ENCODE measurements at places on chromosomes 4 and X. TPM values are rescaled to one million over a fixed set of nuclear protein-coding genes. Genes with fewer than 3 reads are reported as not detected.

GAB1 gene
- 0.58 TPM for total RNA-seq

- no peak for DNase-seq
Observed at GRCh38 chr4:3232001-3232400, 17.0 kb upstream of the MSANTD1 start.

DNA sequence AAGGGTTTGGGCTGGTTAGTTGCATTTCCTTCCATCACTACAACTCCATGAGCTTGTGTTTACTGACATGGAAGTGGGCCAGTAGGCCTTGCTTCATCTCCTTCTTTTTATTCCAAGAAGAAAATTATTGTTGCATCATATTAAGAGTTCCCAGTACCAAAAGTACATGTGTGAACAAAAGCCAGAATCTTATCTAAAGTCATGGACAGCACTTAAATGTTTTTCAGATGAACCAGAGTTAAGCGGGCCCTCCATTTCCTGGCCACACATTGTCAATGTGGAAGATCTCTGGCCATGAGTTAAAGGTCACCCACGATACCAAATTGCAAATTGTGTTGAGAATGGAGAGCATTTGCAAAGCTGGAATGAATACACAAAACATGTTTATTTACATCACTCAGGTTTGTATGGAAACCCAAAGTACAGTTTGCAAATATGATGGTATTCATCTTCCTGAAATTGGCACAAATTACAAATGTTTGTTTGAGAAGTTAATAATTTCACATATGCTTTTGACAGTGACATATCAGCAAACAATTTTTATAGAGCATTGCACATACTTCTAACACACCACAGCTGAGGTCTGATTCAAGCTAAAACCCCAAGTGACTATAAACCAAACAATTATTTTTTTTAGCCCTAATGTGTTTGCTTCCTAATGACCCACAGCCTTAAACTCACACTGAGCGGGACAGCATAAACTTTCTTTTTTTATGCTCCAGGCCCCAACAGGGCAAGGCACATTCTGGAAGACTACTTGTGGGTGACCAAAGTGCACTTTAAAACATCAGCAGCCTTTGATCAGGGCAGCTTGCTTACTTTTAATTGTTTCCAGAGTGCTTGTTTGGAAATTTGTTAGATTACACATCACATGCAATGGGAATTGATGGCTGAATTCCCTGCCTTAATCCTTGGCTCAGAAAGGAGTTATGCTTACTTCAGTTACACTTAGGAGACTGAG lies 502.9 kb upstream of the SLIT2 start:
- no peak for DNase-seq

- DNase-seq: no peak
Observed at GRCh38 chr4:102501447-102501696, 213 bp downstream of the NFKB1 start.
